ENCODE measurements at places on chromosomes 16 and 17. TPM values are rescaled to one million over a fixed set of nuclear protein-coding genes. Genes with fewer than 3 reads are reported as not detected.

Gene BMERB1
- total RNA-seq, result 4.3 TPM

DNA sequence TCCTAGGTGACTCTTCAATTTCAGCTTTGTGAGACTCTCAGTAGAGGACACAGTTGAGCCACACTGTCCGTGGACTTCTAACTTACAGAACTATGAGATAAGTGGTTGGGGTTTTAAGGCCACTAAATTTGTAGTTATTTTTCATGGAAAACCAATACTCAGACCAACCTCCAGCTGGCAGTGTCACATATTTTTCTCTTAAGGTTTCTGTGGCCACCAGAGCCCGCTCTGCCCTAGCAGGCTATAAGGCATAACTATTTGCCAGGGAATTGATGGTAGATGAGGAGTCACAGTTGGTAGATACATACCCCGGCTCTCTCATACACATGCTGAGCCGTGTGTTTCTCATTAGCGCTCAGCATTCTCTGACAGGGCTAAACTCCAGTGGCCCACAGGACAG lies 336.8 kb upstream of the MON1B start:
- H3K27me3 ChIP-seq, result no peaks in the 10 kb centered on the region
- H3K4me1 ChIP-seq, result no peaks in the 10 kb centered on the region
- no peaks in the 10 kb centered on the region for H3K36me3 ChIP-seq
- DNase-seq, result no peak
- H3K27ac ChIP-seq, result no peak overlapping the region
- H3K4me3 ChIP-seq, result no peak overlapping the region

DNA sequence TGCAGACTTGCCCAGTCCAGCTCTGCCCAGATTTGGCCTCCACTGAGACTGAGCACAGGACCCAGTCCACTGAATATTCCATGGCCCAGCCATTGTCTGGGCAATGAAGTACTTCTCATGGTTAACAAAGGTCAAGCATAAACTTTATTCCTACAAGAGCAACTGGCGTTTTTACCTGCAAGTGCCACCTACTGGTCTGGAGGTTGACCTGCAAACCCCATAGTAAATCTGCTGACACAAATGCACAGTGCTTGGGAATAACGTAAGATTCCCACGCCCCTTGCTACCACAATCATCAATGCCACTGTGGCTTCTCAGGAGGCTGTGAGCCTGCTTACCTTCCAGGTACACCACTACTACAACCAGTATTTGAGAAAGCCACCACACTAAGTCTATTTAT lies 170.2 kb downstream of the CEP112 start:
- no peaks in the 10 kb centered on the region for H3K4me1 ChIP-seq
- H3K27ac ChIP-seq, result no peak overlapping the region
- H3K4me3 ChIP-seq, result no peak overlapping the region

Gene ENPP7
- not detected for total RNA-seq

Gene KCNH6
- not detected for total RNA-seq

Gene GFAP
- total RNA-seq, result not detected

- H3K4me1 ChIP-seq, result no peaks in the 10 kb centered on the region
- peaks cover 41% of the 10 kb centered on the region for H3K36me3 ChIP-seq
- H3K4me3 ChIP-seq, result no peak overlapping the region
- no peak overlapping the region for H3K27ac ChIP-seq
- DNase-seq, result no peak
- no peaks in the 10 kb centered on the region for H3K27me3 ChIP-seq
Measured at GRCh38 chr17:37109731-37110710, 161.3 kb downstream of the AATF start.

- DNase-seq, result no peak
- no peak overlapping the region for H3K4me3 ChIP-seq
- peaks cover 14% of the 10 kb centered on the region for H3K27me3 ChIP-seq
- H3K27ac ChIP-seq, result no peak overlapping the region
- H3K4me1 ChIP-seq, result no peaks in the 10 kb centered on the region
Measured at GRCh38 chr17:65312718-65313377, 175.7 kb downstream of the RGS9 start.

- H3K36me3 ChIP-seq, result no peaks in the 10 kb centered on the region
- no peak overlapping the region for H3K4me3 ChIP-seq
- H3K27me3 ChIP-seq, result no peaks in the 10 kb centered on the region
- H3K4me1 ChIP-seq, result no peaks in the 10 kb centered on the region
- no peak for DNase-seq
Measured at GRCh38 chr16:12348733-12349704, 372.5 kb downstream of the SNX29 start.

Gene VPS35
- total RNA-seq, result 94.9 TPM

DNA sequence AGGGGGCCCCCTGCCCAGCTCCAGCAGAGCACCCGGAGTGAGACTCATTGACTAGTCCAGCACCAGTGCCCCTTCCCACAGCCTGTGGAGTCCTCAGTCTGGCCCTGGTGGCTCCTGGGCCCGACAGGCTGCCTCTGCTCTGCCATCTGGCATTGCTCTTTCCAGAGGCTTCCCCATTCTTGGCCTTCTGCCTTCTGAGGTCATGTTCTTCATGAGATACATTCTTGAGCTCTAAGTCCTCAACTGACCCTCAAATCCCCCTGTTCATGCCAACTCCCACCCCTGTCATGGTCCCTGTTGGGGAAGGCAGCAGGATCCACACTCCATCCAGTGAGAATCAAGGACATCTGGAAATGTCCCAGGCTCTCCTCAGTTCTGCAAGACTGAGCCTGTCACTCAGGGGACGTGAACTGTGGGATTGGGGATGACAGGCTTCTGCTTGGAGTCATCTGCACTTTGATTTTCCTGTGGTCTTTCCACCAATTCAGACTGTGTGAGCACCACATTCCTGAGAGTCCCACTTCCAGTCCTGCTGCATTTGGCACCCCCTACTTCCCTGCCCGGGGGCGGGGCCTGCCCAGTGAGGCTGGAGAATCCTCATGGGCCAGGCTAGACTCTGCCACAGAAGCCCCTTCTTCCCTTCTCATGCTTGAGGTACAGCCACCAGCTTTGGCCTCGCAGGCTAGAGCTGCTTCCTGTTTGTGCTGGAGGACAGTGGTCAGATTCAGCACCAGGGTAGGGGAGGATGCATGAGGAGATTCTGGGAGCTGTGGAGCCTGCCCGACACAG lies 2.7 kb downstream of the TRPV2 start:
- peaks cover 38% of the 10 kb centered on the region for H3K4me1 ChIP-seq
- H3K4me3 ChIP-seq, result no peak overlapping the region
- peak overlapping the region; percentile 71 for H3K27ac ChIP-seq
- H3K36me3 ChIP-seq, result no peaks in the 10 kb centered on the region
- peak; percentile 47 for DNase-seq
- no peaks in the 10 kb centered on the region for H3K27me3 ChIP-seq

DNA sequence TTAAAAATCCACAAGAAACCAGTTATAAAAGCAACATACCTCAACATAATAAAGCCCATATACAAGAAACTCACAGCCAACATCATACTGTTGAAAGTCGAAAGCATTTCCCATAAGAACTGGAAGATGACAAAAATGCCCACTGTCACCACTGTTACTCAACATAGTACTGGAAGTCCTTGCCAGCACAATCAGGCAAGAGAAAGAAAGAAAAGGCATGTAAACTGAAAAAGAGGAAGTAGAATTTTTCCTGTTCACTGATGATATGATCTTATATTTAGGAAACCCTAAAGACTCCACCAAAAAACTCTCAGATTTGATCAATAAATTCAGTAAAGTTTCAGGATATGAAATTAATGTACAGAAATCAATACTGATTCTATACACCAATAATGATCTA lies 45.1 kb downstream of the AHSP start:
- H3K4me3 ChIP-seq, result no peak overlapping the region
- H3K36me3 ChIP-seq, result no peaks in the 10 kb centered on the region
- no peaks in the 10 kb centered on the region for H3K4me1 ChIP-seq
- peaks cover 7% of the 10 kb centered on the region for H3K27me3 ChIP-seq

- H3K4me3 ChIP-seq, result no peak overlapping the region
- DNase-seq, result peak; percentile 54
- no peaks in the 10 kb centered on the region for H3K36me3 ChIP-seq
- H3K4me1 ChIP-seq, result peaks cover 48% of the 10 kb centered on the region
- peak overlapping the region; percentile 20 for H3K27ac ChIP-seq
Measured at GRCh38 chr17:62760945-62761267, 47.2 kb downstream of the MARCHF10 start.

Gene PLXDC1
- 2.9 TPM for total RNA-seq

DNA sequence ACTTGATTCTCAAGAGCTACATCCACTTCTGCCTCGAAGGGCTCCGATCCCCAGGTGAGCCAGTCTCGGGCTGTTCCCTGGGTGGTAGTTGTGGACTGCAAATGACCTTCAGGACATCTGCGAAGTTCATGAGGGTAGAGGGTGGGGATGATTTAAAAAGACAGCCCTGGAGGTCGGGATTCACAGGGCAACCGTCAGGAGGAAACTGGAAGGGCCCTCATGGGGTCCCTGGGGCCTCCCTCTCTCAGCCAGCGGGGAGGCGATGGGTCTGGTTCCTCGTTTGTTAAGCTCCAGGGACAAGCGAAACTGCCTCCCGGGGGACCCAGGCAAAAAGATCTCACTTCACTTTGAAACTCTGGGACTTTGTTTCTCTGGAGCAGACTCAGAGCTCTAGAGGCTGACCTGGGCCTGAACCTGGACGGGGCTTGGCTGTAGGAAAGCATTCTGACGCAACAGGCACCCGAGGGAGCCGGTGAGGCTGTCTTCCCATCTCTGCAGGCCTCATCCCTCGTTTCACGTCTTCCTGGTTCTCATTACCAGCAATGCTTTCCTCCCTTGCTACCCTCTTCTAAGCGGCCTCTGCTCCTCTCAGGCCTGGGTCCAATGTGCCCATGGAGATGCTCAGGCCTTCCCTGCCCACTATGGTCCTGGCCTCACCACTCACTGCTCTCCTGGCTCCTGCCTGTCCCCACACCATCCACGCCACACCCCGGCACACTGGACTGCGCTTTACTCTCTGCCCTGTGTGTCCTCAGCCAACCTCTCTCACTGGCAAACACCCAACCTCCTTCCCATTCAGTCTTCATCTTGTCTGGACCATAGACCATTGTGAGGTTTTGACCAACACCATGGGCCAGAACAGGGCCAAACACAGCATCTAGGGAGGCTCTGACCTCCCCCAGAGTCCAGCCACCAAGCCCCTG lies 214.2 kb upstream of the TNRC6C start:
- H3K27ac ChIP-seq, result no peak overlapping the region
- no peak overlapping the region for H3K4me3 ChIP-seq
- peaks cover 89% of the 10 kb centered on the region for H3K27me3 ChIP-seq
- no peak for DNase-seq
- H3K4me1 ChIP-seq, result no peaks in the 10 kb centered on the region

Gene DHRS7C
- total RNA-seq, result not detected

DNA sequence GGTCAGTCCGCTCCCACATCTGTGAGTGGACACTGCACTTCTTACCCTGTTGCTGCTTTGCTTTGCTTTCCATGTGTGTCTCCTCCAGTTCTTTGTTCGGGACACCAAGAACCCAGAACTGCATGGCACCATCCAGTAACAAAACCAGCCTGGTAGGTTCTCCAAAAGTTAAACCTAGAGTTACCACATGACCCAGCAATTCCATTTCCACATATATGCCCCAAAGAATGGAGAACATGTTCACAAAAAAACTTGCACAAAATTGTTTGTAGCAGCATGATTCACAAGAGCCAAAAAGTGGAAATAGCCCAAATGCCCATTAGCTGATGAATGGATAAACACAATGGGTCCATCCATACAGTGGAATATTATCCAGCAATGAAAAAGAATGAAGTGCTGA lies 10.3 kb upstream of the CCL22 start:
- no peak for DNase-seq
- no peaks in the 10 kb centered on the region for H3K36me3 ChIP-seq
- peaks cover 27% of the 10 kb centered on the region for H3K27me3 ChIP-seq
- no peaks in the 10 kb centered on the region for H3K4me1 ChIP-seq
- H3K4me3 ChIP-seq, result no peak overlapping the region
- H3K27ac ChIP-seq, result no peak overlapping the region

Gene CD300LG
- not detected for total RNA-seq

Gene CTRB2
- total RNA-seq, result not detected

Gene CACNG5
- total RNA-seq, result not detected

GRCh38 chr16:53281859-53282258 lies 152.4 kb upstream of the RBL2 start:
- no peak overlapping the region for H3K4me3 ChIP-seq
- DNase-seq, result no peak
- H3K36me3 ChIP-seq, result peaks cover 6% of the 10 kb centered on the region
- H3K27me3 ChIP-seq, result no peaks in the 10 kb centered on the region

Gene SAMD14
- total RNA-seq, result 0.73 TPM

Gene ZG16
- total RNA-seq, result 0.26 TPM

Gene ZNF500
- total RNA-seq, result 28.8 TPM

DNA sequence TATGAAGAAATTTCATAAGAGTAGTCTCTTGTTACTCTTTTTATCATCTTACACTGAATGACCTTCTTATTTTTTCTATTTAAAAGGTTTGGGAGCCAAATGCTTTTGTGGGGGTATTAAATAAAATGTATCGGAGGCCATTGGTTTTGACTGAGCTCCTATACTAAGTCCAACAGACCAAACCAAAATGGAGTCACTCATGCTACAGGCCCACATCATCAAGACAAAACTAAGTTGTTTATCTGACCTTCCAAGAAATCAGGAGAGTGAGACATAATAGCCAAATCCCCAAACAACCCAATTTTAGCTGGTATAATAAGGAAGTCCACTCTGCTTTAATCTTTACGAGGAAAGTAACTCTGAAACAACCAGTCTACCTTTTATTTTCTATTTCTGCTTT lies 48.1 kb upstream of the ALOX12 start:
- H3K27ac ChIP-seq, result no peak overlapping the region
- H3K36me3 ChIP-seq, result no peaks in the 10 kb centered on the region
- no peaks in the 10 kb centered on the region for H3K4me1 ChIP-seq

DNA sequence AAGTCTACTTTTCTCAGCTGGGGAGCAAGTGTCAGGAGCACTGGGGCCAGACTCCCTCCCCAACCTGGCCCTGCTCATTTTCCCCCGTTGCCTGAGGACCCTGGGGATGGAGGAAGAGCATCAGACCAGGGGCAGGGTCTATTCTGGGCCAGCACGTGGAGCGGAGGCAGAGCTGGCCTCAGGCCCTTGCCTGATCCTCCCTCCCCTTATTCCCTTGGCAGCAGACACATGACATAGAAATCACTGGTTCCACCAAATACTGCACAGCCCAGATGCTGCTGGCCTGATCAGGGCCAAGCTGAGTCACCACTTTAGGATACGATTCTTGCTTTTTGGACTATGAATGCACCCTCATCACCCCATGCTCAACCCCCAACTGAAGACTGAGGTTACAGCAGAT lies 15.8 kb upstream of the AGRP start:
- no peak overlapping the region for H3K27ac ChIP-seq
- H3K36me3 ChIP-seq, result no peaks in the 10 kb centered on the region
- H3K27me3 ChIP-seq, result no peaks in the 10 kb centered on the region
- no peaks in the 10 kb centered on the region for H3K4me1 ChIP-seq

DNA sequence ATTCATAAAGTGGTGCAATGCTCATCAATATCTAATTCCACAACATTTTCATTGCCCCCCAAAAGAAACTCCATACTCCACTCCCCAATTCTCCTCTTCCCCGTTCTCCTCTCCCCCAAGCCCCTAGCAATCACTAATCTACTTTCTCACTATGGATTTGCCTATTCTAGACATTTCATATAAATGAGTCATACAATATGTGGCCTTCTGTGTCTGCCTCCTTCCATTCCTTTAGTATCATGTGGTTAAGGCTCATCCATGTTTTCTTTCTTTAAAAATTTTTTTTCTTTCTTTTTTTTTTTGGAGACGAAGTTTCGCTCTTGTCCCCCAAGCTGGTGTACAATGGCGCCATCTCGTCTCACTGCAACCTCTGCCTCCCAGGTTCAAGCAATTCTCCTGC lies 56.3 kb upstream of the HAS3 start:
- no peak overlapping the region for H3K4me3 ChIP-seq
- no peaks in the 10 kb centered on the region for H3K36me3 ChIP-seq
- H3K4me1 ChIP-seq, result peaks cover 24% of the 10 kb centered on the region
- H3K27ac ChIP-seq, result no peak overlapping the region
- no peak for DNase-seq

Gene KNOP1
- total RNA-seq, result 60.4 TPM

Data from PC-9 (cell line).